ENCODE measurements at places on chromosomes 2 and 18. TPM values are rescaled to one million over a fixed set of nuclear protein-coding genes. Genes with fewer than 3 reads are reported as not detected.

GRCh38 chr2:208982831-208983230, 441.0 kb upstream of the MAP2 start:
- DNase-seq: no peak
- no peaks in the 10 kb centered on the region for H3K36me3 ChIP-seq
- no peak overlapping the region for H3K27ac ChIP-seq
- H3K27me3 ChIP-seq: no peaks in the 10 kb centered on the region
- H3K4me1 ChIP-seq: no peaks in the 10 kb centered on the region
- H3K4me3 ChIP-seq: no peak overlapping the region

GRCh38 chr18:39635192-39635591, 2069.6 kb upstream of the CELF4 start:
- no peak overlapping the region for H3K4me3 ChIP-seq
- H3K27me3 ChIP-seq: no peaks in the 10 kb centered on the region
- no peaks in the 10 kb centered on the region for H3K4me1 ChIP-seq
- no peak for DNase-seq
- no peak overlapping the region for H3K27ac ChIP-seq

Gene SAG
- not detected for total RNA-seq

DNA sequence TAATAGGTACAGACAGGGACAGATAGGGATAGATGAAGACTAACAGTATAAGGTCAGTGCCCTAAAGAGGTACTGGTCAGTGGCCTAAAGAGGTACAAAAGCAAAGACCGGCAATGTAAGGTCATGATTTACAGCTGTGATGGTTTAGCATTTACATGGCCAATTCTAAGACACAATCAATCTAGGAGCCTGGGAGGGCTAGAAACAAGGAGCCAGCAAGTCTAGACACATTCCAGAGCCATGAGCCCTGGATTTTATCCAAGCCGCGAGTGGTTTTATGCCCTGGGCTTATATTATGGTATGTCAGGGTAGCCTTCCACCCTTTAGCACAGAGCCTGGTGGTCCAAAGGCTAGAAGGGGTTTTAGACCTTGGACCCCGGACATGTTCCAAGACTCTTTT, 124.2 kb downstream of the CBLN2 start:
- no peak overlapping the region for H3K27ac ChIP-seq
- H3K36me3 ChIP-seq: no peaks in the 10 kb centered on the region
- H3K4me1 ChIP-seq: no peaks in the 10 kb centered on the region
- DNase-seq: no peak
- no peak overlapping the region for H3K4me3 ChIP-seq

Gene MRO
- not detected for total RNA-seq

Gene SULT1C4
- not detected for total RNA-seq

DNA sequence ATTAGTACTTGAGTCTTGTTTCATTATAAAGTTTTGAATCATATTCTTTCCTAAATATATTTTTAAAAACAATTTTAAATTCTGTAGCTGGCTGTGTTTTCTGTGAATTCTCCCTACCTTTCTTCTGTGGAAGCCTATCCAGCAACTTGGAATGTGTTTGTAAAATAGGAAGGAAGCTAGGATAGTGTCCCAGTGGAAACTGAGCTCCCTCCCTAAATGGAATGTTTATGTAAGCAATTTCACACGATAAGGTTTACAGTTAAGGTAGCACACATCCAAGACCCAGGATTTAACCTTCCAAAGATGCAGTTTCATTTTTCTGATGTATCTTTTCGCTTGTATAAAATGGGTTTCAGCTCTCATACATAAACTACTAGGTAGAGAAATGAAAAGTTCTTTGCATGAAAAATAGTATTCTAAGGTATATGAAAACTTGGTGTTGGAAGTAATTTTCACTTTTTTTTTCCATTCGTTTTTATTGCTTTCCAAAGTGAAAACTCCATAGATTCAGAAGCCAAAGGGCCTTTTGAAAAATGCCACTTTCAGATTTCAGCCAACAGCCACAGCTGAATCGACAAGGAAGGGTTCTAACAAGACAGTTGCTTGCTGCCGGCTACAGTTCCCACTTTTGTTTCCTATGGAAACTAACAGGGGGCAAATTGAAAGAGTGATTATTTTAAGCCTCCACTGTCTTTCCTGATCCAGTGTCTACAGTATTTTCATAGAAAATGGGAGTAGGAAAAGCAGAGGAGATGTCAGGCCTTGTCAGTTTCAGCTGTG, 405.1 kb upstream of the POU3F3 start:
- H3K4me1 ChIP-seq: no peaks in the 10 kb centered on the region
- H3K27ac ChIP-seq: no peak overlapping the region
- H3K4me3 ChIP-seq: no peak overlapping the region
- no peak for DNase-seq

DNA sequence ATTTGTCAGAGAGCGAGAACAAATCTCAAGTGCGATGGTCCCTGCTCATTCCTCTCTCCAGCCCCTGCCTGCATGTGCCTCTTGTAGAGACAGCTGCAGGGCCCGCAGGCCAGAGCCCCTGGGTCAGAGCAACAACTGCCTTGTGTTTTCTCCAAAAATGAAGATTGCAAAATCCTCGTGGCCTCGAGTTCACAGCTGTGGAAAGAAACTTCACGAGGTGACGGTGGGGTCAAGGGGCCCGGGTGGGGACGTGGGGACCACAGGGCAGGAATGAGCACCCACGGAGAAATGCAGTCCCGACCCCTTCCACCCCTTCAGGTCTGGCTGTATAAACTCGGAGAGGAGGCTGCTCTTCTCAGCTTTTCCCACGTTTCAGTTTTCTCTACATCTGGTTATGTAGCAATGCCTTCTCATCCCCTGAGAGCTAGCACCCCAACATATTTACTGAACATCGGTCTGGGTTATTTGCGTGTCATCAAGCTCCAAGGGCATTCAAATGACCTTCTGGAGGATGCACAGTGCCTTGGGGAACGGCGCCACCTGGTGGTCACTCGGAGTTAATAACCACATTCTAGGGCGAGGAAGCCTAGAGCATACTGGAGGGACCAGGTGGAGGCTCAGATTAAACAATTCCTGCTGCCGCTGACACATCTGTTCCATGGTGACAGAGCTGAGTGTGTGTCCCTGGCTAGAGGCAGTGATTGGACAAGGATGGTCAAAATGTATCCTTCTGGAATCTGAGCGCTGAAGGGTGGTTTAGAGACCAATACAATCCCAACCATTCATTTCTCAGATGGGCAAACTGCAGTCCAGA, 91.4 kb upstream of the CYRIA start:
- no peaks in the 10 kb centered on the region for H3K36me3 ChIP-seq
- H3K4me1 ChIP-seq: no peaks in the 10 kb centered on the region
- H3K27ac ChIP-seq: no peak overlapping the region
- peak; percentile 75 for DNase-seq
- H3K27me3 ChIP-seq: peaks cover 7% of the 10 kb centered on the region
- H3K4me3 ChIP-seq: no peak overlapping the region

- H3K4me3 ChIP-seq: no peak overlapping the region
- H3K27ac ChIP-seq: no peak overlapping the region
- no peaks in the 10 kb centered on the region for H3K36me3 ChIP-seq
- peaks cover 9% of the 10 kb centered on the region for H3K27me3 ChIP-seq
- no peak for DNase-seq
- no peaks in the 10 kb centered on the region for H3K4me1 ChIP-seq
Observed at GRCh38 chr2:19835781-19836281, 66.0 kb downstream of the TTC32 start.

Gene INPP1
- total RNA-seq: 5.3 TPM

DNA sequence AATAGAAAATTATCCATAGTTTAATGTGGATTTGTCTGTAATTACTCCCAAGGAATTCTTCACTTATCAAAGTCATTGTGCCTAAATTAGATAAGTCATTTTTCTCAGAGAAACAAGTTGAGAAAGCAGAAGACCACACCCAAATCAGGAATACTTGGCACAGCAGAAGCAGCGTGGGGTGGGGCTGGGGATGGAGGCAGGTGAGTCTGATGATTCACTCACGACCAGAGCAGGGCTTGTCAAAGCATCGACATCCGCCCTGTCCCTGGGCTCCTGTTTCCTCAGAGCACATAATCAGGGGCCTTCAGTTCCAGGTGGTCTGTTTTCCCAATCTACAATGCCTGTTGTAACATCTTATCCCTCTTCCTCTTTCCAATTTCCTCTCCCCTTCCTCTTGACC, 31.5 kb upstream of the COLEC12 start:
- no peaks in the 10 kb centered on the region for H3K4me1 ChIP-seq
- H3K27me3 ChIP-seq: peaks cover 6% of the 10 kb centered on the region
- no peak overlapping the region for H3K4me3 ChIP-seq
- DNase-seq: no peak

GRCh38 chr18:8188184-8188583, 421.1 kb upstream of the RAB12 start:
- no peak overlapping the region for H3K27ac ChIP-seq
- H3K27me3 ChIP-seq: peaks cover 5% of the 10 kb centered on the region
- no peak for DNase-seq
- no peaks in the 10 kb centered on the region for H3K36me3 ChIP-seq

DNA sequence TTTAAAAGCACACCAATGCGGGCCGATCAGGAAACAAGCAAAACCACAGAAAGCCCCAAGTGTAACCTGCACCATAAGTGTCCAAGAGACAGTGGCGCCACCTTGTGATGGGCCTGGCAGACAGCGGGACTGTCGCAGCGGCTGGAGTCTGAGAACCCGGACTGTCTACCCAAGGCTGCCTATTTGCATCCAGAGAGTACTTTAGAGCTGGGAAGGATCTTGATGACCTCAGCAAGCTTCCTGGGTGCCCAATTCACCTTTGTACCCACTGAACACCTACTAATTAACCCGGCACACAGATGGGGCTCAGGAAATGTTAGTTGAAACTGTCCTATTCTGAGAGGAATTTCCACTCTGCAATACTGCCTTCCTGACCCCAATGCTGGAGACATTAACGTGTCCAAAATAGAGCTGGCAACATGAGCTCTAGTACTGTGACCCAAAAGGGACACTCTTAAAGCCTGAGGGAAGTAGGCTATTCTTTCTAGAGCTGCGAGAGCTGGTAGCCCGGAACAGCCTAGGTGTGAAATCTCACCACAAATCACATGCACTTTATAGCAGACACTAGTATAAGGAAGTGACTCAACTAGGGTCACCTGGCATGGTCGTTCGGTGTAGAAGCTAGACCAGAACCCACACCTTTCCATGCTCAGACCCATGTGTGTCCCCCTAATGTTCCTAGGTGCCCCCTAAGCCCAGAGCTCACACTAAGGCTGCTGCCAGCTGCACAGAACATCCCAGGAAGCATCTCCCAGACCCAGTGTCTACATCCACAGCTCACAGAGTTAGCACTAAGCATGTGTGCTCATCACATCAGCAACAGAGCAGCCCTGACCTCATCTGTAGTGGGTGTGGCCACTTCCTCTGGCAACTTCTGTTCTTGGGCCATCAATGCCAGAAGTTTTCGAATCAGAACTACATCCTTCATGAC, 25.4 kb downstream of the POLR1A start:
- H3K4me1 ChIP-seq: no peaks in the 10 kb centered on the region
- H3K27ac ChIP-seq: no peak overlapping the region
- peaks cover 92% of the 10 kb centered on the region for H3K36me3 ChIP-seq
- no peak overlapping the region for H3K4me3 ChIP-seq
- no peaks in the 10 kb centered on the region for H3K27me3 ChIP-seq

DNA sequence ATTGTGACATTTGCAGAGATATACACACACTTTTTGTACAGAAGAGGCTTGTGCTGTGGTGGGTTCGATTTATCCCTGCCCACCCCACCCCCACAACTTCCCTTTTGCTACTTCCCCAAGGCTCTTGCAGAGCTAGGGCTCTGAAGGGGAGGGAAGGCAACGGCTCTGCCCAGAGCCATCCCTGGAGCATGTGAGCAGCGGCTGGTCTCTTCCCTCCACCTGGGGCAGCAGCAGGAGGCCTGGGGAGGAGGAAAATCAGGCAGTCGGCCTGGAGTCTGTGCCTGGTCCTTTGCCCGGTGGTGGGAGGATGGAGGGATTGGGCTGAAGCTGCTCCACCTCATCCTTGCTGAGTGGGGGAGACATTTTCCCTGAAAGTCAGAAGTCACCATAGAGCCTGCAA, 40.0 kb downstream of the STEAP3 start:
- H3K36me3 ChIP-seq: peaks cover 36% of the 10 kb centered on the region
- no peak overlapping the region for H3K4me3 ChIP-seq
- DNase-seq: no peak
- H3K27me3 ChIP-seq: no peaks in the 10 kb centered on the region

Gene TMEM247
- total RNA-seq: 4.7 TPM

- no peaks in the 10 kb centered on the region for H3K36me3 ChIP-seq
- no peaks in the 10 kb centered on the region for H3K4me1 ChIP-seq
- no peak overlapping the region for H3K4me3 ChIP-seq
- DNase-seq: no peak
- H3K27ac ChIP-seq: no peak overlapping the region
Observed at GRCh38 chr2:206273905-206274304, 558 bp upstream of the ZDBF2 start.

Gene SLC35G4
- not detected for total RNA-seq

DNA sequence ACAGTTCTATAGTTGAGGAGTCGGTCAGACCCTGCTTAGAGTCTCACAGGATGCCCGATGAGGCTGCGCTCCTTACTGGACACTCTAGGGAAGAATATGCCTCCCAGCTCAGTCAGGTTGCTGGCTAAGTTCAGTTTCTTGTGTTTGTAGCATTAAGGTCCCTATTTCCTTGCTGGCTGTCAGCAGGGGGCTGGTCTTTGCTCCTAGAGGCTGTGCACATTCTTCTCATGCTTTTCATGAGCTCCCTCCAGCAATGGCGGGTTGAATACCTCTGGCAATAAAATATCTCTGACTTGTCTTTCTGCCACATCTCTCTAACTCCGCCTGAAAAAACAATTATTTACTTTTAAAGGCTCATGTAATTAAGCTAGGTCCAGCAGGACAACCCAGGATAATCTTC, 79.4 kb upstream of the DNAJC10 start:
- H3K27ac ChIP-seq: no peak overlapping the region
- DNase-seq: no peak
- no peaks in the 10 kb centered on the region for H3K27me3 ChIP-seq
- H3K36me3 ChIP-seq: no peaks in the 10 kb centered on the region

DNA sequence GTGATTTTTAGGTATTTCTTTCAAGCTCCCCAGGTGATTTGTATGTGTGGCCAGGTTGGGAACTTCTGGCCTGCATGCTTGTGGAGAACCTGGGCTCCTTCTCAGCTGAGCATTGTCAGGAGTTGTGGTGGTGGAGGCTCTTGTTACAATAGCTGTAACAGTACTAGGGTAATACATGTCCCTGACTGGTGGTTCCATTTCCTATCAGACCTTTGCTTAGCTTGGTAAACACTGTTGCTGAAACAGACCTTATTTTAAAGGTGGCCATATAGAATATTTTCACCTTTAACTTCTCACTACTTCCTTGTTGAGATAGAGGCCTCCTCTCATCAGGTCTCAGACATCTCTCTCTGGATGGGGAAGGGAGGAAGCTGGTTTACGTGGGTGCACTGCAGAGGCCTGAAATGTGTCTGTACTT, 79.2 kb downstream of the SETBP1 start:
- no peak overlapping the region for H3K4me3 ChIP-seq
- H3K27me3 ChIP-seq: no peaks in the 10 kb centered on the region
- H3K36me3 ChIP-seq: no peaks in the 10 kb centered on the region
- no peak for DNase-seq

GRCh38 chr18:71541643-71542042, 1002.5 kb downstream of the CBLN2 start:
- no peak overlapping the region for H3K4me3 ChIP-seq
- no peaks in the 10 kb centered on the region for H3K4me1 ChIP-seq
- no peak overlapping the region for H3K27ac ChIP-seq
- H3K36me3 ChIP-seq: no peaks in the 10 kb centered on the region
- no peaks in the 10 kb centered on the region for H3K27me3 ChIP-seq
